ENCODE measurements at places on chromosomes 1 and 21.

DNA sequence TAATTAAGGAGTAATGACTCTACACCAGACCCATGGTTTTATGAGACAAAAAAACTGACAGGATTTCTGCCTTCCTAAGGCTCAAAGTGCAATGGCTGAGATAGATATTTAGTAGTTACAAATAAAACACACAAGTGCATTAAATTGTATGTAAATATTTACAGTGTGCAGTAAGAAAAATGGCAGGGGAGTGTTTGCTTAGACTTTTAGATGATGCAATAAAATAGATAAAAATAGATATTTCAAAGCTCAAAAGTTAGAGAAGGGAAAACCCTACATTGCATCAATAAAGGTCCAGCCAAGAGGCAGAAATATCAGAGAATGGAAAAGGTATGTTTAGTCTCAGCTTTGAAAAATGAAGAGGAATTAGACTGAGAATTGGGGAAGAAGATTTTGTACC, 226.3 kb upstream of the FGGY start:
- peak; percentile 44 for DNase-seq

- peak; percentile 35 for DNase-seq
Observed at GRCh38 chr1:111605576-111605975, 14.0 kb upstream of the RAP1A start.

- peak; percentile 1 for DNase-seq
Observed at GRCh38 chr1:211531194-211532087, 39.5 kb upstream of the RD3 start.

GRCh38 chr1:201673093-201673492, 134.2 kb downstream of the NAV1 start:
- no peak for DNase-seq

DNA sequence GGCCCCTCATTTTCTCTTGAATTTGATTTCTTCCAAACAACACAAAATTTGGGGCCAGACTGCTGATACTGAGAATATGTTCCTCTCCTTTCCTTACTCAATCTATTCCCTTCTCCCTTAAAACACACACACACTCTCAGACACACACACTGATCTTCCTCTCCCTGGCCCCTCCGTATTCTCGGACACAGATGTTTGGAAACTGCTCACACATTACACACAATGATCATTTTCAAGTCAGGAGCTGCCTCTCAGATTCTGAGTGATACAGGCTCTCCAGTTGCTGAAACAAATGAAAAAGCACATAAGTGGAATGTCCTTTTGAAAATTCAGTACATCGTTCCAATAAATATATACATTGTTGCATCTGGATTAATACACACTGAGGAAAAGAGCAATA, 161.3 kb downstream of the CLEC20A start:
- DNase-seq: no peak

DNA sequence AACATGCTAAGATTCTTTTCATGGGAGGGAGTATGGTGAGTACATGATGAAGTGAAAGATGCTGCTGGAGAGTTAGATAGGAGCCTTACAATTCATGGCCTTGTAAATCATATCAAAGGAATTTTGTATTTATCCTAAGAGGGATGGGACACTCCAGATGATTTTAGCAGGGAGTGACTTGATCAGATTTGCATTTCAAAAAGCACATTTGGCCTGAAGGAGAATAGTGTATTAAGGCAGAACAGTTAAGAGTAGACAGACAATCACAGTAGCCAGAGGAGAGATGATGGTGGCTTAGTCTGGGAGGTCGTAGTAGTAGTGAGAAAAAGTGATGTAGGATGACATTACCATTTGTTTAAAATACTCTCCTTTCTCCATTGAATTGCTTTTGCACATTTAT, 48.8 kb downstream of the SYCP1 start:
- no peak for DNase-seq

- peak; percentile 85 for DNase-seq
Observed at GRCh38 chr1:34984793-34985608, at the start of gene TMEM35B. TSS of gene TMEM35B (minus strand) at chr1:34985347. CDS start at chr1:34985305, 42 bp downstream.

DNA sequence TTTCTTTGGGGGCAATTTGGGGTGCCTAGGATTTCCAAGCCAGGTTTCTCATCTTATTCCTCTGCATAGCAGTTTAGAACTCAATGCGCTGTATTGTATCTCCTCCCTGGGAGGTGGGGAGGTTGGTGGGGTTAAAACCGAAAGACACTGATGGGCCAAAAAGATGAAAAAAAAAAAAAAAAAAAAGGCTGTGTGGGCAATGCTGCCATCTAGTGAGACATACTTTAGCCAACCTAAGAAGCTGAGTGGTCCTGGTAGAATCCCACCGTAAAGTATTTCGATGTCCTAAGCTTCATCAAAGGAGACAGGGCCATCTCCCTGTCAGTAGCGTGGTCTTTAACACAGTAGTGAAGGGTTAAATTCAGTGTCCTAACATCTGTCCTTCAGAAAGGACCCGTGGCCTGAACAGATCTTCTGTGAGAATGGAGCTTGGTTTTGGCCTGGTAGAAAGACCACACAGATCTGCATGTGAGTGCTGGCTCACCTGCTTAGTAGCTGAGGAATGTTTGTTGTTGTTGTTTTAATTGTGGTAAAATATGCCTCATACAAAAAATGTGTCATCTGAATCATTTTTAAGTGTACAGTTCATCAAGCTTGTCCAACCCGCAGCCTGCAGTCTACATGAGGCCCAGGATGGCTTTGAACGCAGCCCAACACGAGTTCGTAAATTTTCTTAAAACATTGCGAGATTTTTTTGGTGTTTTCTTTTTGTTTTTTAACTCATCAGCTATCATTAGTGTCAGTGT, 226.2 kb downstream of the KIF26B start:
- DNase-seq: no peak

DNA sequence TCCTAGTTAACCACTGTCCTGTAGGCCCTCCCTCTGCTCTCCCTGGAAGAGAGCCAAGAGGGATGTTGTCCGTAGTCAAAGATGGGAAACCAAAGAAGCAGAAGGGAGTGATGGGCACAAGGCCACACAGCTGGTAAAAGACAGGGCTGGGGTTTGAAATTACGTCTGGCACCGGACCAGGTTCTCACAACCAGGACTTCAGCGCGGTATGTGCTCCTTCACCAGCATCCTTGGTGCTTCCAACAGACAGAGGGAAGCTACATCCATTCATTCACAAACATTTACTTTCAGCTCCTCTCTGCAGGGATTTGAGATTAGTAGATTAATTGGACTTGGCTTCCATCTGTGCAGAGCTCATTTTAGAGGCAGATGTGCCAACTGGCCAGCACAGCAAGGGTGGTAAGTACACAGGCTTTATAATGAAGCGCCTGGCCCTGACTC, 191.2 kb downstream of the TRABD2B start:
- DNase-seq: no peak

DNA sequence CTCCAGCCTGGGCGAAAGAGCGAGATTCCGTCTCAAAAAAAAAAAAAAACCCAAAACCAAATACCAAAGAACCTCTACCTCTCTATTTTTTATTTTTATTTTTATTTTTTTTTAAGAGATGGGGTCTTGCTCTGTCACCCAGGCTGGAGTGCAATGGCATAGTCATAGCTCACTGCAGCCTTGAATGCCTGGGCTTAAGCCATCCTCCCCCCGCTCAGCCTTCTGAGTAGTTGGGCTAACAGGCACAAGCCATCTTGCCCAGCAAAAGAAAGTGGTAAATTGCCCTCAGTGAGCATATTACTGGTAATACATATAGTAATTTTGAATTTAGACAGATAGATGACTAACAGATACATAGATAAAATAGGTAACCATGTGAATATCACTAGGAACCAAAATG, 77.4 kb downstream of the ASH1L start:
- DNase-seq: no peak

GRCh38 chr1:236465959-236466303, 57.9 kb upstream of the LGALS8 start:
- DNase-seq: no peak

DNA sequence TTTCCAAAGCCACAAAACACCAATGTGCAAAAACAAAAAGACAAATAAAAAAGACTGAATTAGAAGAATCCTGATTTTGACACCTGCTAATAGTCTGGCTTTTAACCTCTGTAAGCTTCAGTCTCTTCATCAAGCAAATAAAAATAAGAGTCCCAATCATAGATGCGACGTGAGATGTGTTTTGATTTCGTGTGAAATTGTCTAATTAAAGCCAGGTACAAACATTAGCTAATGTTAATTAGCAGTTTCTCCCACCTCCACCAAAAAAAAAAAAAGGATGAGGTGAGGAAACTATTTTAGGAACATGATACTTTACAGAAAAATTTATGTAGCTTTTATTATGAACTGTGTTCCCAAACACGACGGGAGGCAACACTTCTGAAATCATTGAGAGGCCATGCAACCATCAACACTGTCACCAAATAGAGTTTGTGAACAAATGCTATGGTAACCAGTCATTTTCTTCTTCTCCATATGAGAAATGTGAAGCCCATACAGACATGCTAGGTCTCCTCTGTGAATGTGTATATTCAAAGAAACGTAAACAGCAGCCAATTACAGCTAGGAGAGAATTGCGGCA, 6.7 kb upstream of the EVI5 start:
- DNase-seq: no peak

GRCh38 chr1:88488237-88488636, 195.8 kb upstream of the PKN2 start:
- DNase-seq: no peak

GRCh38 chr1:211687462-211688215, 12.2 kb upstream of the NEK2 start:
- DNase-seq: peak; percentile 6

- DNase-seq: no peak
Observed at GRCh38 chr21:35843911-35844667, 216.2 kb downstream of the SETD4 start.

DNA sequence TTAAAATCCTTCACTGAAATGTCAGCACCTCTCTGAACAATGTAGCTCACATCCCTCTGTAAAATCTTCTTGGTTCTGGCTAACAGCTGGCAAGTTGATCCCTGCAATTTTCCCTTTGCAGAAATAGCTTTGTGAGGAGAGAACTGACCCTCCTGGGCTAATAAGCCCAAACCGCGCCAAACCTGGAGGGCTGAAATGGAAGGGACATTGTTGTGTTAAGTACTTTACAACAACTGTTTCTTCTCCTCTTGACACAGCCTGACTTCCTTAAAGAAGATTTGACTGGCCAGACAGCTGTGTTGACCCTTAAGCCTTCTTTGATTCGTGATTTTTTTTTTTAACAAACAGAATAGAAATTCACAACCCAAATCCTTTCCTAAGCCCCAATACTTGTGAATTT, 5.7 kb downstream of the LMX1A start:
- DNase-seq: no peak

DNA sequence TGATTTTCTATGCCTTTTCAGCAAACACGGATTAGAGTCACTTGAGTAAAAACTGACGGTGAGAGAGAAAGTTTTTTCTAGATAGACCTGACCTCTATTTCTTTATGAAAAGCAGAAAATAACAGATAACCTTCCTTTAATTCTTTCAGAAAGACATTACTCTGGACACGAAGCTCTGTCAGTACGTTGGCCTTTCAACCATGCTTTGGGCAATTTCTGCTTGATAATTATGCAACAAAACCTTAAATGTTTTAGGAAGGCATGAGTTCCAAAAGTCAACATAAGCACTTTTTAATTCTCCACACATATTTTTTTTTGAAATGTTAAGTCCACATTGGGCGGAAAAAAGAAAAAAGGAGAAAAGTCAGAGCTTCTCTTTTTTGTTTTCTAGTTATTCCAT, 137.8 kb downstream of the AKT3 start:
- no peak for DNase-seq

DNA sequence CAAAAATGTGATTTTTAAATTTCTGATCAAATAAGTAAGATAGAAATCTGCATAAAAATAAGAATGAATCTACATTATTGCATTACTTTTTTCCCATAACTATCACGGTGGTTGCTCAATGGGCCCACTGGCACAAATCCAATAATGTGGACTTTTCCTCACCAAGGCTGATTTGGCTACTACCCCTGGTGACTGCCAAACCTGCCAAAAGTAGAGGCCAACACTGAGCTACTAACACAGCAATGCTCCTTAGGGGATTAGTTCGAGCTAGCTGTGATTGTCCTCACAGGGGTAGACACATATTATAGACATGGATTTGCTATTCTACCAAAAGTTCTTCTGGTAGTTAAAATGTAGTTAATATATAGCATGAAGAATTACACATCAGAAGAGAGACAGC, 107.7 kb upstream of the ZNHIT6 start:
- DNase-seq: no peak

- no peak for DNase-seq
Observed at GRCh38 chr1:28933277-28933676, 18.9 kb downstream of the EPB41 start.

- DNase-seq: no peak
Observed at GRCh38 chr1:43540653-43541071, 10.0 kb downstream of the PTPRF start.

GRCh38 chr21:42892582-42892930, 553 bp upstream of the NDUFV3 start:
- no peak for DNase-seq

- DNase-seq: peak; percentile 0
Observed at GRCh38 chr1:245091818-245092637, 62.8 kb upstream of the KIF26B start.

- DNase-seq: peak; percentile 92
Observed at GRCh38 chr1:32612189-32612881, 38.0 kb downstream of the ZBTB8OS start.

DNA sequence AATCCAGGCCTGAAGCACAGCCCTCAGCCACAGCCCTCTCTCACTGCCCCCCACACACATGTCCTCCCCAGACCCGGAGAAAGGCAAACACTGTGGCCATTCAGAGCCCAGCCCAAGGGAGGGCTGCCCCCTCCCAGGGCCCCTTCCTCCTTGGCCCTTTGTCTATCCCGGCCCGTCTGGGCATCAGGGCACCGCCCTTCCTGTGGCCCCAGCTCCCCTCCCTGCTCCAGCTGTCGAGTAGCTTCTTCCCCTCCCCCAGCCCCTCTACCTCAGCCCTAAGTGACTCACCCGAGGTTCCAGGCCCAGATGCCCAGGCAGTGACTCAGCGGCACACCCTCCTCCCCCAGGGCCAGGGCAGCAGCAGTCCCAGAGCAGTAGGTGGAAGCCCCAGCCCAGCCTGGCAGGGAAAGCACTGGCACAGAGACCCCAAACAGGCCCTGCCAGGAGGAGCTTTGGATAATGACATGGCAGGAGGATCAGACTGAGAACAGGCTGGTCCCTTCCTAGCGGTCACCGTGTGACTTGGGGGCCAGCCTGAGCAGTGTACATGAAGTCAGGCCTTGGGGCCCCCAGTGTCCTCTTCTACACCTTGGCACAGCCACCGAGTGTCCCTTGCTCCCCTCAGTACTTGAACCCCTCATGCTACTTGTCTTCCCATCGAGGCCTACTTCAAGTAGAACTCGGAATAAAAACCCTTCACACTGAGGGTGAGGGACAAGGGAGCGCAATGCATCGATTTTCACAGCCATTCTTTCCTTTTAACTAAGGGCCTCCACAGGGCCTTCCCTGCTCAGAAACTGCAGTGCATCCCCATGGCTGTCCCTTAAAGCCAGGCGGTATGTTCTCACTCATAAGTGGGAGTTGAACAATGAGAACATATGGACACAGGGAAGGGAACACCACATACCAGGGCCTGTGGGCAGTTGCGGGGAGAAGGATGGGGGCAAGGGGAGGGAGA, 1.0 kb upstream of the S100A2 start:
- peak; percentile 98 for DNase-seq

- no peak for DNase-seq
Observed at GRCh38 chr1:246365708-246366107, 141.4 kb downstream of the SMYD3 start.
